ENCODE measurements at places on chromosomes 7 and 10.
A peak's percentile ranks its signal among the peaks of the same experiment; 100 is the strongest.

GRCh38 chr10:60417901-60418300, 28.2 kb upstream of the ANK3 start:
- DNase-seq = no peak

GRCh38 chr10:84166620-84167288, 6.8 kb upstream of the GPR15LG start:
- no peak for DNase-seq

GRCh38 chr10:75592791-75593643, 161.6 kb downstream of the LRMDA start:
- DNase-seq = no peak

GRCh38 chr10:28571265-28571664, 38.3 kb downstream of the WAC start:
- no peak for DNase-seq

DNA sequence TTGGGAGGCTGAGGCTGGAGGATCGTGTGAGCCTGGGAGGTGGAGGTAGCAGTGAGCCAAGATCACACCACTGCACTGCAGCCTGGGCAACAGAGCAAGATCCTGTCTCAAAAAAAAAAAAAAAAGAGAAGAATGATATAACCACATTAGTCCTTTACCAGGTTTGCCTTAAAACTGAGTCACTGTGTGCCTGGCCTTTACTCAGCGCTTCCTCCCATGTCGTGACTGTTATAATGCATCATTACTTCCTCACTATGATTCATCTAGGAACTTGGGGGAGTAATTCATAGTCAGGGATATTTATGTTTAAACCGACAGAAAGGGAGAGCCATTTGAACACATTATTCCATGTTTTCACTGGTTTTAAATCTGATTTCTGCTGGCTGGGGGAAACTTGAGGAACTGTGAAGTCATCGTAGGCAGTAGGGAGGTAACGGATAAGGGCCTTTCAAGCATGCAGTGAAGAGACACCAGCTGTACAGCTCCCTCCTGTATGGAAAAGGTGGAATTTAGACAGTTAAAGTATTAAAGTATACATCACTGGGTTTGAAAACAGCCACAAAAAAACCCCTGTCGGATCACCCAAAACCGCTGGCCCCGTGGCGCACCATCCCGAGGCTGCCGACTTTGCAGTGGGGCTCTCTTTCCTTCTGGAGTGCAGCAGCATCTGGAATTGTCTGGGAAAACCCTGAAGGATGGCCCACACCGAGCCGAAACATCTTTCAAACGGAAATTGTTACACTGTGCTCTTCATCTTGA, 119.8 kb downstream of the NKX6-2 start:
- DNase-seq = no peak

- DNase-seq = no peak
Measured at GRCh38 chr10:96440361-96441292, 73.1 kb downstream of the TLL2 start.

- no peak for DNase-seq
Measured at GRCh38 chr7:151371266-151371665, 29.7 kb downstream of the NUB1 start.

DNA sequence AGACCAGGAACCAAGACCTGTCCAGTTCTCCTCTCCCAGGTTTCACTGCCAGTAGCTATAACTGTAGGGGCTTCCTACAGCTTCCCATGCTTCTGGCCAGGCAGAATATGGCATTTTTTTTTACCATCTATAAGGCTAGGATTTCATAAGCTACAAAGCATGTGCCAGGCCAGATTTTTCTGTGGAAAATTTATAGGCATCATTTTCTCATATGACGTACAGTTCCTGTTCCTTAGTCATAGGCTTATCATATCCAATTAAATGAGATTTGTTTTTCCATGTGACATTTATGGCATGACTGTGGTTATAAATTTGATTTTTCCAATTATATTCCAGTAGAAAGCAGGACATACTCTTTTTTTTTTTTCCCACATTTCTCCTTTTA, 208.6 kb upstream of the NPY start:
- no peak for DNase-seq

- DNase-seq = no peak
Measured at GRCh38 chr7:1060315-1061072, 16.1 kb downstream of the GPR146 start.

DNA sequence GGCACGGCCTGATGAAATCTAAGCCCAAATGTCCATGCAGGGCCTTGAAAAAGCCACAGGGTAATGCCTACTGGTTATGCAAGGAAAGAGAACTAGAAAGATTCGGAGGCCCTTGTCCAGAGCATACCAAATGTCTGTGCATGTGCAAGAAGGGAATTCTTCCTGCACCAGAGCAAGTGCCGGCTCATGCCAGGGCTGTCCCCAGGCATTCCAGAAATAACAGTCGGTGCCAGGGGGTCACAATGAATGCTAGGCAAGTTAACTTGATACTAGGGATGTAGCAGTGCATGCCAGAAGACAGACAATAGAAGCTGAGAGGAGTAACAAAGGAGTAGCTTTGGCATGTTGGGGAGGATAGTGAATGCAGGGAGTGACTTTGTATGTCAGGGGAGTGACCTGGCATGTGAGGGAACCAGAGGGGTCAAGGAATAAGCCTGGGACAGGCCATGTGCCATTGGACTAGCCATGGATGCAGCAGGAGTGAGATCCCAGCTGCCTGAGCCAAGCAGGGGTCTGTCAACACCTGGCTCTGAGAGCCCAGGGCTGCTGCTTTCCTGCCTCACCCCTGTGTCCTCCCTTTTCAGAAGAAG, 119.5 kb upstream of the UNC5B start:
- DNase-seq = no peak

GRCh38 chr10:93067443-93068365, 6.0 kb upstream of the CYP26A1 start:
- DNase-seq = no peak

- no peak for DNase-seq
Measured at GRCh38 chr7:123415625-123416024, 118.8 kb downstream of the IQUB start.

GRCh38 chr10:70192326-70192968, 22.1 kb upstream of the SAR1A start:
- DNase-seq = no peak

DNA sequence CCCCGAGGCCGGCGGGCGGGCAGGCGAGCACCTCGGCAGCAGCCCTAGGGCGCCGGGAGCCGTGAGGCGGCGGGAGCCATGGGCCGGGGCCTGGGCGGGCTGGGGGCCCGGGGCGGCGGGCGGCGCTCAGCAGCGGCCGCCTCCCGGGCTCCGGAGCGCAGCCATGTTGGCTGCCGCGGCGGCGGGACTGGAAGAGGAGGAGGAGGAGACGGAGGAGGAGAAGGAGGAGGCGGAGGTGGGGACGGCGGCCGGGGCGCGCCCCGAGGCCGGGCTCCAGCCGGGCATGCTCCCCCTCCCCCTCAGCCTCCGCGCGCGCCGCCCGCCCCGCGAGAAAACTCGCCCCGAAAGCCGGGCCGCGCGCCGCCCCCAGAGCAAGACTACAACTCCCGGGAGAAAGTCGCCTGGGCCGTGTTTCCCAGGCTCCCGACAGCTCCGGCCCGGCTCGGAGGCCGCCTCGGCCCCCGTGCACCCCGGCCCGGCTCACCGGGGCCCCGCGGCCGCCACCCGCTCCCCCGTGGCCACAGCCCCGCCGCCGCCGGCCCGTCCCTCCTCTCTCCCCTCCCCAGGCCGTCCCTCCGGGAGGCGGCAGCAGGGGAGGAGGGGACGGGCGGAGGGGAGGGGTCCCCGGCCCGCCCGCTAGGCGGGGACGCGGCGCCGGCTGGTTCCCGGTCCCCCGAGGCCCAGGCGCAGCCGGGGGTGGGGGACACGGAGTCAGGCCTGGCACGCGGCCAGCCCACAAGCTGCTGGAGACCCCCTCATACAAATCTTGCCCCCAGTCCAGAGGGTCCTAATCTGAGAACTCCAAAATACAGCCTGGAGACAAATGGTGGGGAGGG, at the start of gene DLG5:
Gene DLG5 (minus strand): TSS at position 190 of the 836 bp plus-strand sequence. CDS start 235 bp downstream, outside the sequence.
- peak; percentile 67 for DNase-seq

DNA sequence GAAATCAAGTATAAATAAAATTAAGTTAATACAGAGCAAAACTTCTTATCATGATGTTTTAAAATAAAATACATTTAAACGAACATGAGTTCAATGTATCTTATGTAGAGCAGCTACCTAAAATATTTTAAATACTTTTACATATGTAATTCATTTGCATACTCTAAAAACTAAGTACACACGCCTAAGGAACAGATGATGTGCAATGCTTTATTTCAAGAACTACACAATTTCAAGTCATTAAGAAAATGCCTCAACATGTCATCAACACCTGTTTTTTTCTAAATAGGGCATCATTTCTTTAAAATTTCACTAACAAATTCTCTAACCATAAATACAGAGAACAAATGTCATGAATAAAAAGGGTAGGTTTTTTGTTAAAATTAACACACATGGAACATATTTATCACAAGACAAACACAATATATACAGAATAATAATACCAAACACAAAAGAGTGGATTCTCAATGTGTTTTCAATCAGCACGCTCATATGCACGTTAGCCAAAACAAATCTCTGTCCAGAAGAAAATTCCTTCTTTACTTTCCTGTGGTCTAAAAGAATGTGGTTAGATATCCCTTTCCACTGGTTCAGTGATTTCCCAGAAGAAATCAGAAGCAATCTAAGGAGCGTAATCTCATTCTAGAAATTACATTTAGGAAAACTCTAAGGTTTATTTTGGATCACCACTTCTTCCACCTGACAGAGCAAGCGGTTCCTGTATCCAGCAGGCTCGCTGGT, 73.0 kb upstream of the PFKP start:
- DNase-seq = no peak

DNA sequence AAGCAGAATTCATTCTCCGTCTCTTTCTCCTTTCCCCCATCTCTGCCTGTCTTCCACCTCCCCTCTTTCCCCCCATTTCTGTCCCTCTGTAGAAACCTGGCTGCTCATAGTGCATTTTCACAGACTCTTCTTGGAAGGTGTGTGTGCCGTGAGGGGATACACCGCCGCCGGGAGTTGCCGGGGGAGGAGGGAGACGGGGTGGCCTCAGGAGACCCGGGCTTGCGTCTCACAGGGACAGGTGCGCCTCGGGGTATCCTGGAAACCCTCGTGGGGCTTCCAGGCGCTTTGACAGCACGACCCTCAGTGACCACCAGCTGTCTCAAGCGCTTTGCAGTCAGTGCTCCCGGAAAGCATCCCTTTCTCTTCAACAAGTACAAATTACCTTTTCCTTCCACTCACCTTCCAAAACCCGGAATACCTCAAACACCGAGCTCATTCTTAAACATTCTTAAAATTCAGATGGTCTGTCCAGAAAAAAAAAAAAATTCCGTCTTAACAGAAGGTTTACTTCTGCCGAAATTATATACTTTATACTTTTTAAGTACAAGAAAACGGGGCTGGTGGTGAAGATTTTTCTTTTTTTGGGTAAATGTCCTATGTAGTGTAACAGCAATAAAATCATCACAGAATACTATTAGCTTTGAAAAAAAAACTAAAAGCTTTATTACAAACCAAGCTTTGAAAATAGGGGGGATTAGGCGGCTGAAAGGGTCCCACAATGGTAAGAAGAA, 8.2 kb downstream of the EMX2 start:
- DNase-seq = no peak

- no peak for DNase-seq
Measured at GRCh38 chr10:125565046-125565445, 117.9 kb downstream of the TEX36 start.

- DNase-seq = no peak
Measured at GRCh38 chr10:72152286-72152685, 63.5 kb upstream of the ANAPC16 start.

GRCh38 chr7:45976485-45976856, 55.4 kb upstream of the IGFBP3 start:
- no peak for DNase-seq

DNA sequence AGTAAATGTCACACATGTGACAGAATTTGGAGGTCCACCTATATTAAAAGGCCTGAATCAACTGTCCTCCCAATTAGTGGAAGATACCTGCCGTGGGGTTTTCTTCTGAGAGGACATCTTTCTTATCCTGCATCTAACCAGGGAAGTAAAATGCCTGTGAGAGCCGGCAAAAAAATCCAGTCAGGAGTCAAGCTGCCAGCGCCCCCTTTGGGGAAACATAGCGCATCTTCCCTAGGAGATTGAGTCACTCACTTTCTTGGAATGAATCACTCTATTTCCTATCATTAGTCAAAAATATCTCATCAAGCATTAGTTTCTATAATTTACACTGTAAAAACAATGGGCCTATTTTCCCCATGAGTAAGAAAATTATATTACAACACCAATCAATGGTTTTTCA, 66.4 kb upstream of the ANK3 start:
- no peak for DNase-seq

DNA sequence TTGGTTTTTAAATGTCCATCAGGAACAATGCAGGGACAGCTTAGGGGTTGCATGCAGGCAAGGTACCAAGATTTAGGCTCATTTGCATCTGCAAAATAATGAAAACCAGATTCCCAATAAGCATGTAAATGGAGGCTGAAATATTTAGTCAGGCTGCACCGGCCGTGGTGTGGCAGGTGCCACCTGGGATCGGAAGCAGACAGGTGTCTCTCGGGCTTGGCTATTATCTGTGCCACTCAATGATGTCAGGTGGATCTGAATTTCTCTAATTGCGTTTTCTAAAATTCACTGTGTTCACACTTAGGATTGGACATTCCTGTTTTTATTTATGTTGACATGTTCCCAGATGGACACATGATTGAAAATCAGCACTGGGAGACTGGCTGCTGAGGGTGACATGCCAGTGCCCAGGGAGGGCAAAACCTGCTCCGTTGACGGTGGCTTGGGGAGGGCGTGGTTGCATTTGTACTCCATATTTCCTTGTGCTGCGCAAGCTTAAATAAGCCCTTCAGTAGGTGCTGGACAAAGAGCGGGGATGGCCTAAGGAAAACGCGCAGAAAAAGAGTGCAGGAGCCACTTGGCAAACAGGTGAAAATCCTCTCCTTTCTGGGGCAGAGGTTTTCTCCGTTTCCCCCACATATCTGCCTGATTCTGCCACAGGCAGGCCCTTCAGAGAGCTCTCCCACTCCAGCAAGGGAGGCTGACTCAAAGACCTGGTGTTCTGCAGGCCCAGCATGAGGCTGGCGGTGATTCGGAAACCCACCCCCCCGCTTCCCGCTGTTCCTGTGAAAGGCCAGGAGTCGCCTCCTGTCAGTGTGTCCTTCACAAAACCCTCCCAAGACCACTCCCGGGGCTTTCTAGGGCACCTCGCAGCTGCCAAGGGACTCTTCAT, 142.5 kb downstream of the WDR37 start:
- no peak for DNase-seq

DNA sequence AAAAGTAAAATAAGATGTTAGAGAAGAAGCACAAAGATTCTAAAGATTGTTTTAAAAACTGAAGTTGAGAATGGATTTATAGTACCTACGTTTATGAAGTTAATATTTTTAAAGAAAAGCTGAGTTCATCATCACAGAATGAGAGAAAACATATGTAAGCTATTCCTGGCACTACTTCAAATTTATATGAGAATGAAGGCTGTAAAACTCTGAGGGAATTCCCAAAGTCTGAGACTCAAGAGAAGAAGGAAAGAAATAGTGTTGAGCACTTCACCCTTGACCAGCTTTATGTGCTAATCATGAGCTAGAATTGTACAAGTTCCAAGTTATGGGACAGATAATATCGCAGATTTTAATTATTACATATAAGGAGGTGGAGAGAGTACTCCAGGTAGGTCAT, 323.7 kb upstream of the GNAI1 start:
- DNase-seq = no peak

- DNase-seq = no peak
Measured at GRCh38 chr7:33400214-33400538, 270.8 kb downstream of the BBS9 start.

- DNase-seq = no peak
Measured at GRCh38 chr7:48040944-48041652, 5.8 kb downstream of the C7orf57 start.

- no peak for DNase-seq
Measured at GRCh38 chr10:18561861-18562551, 89.4 kb downstream of the NSUN6 start.
